ENCODE measurements at places on chromosomes 5 and 9.

- DNase-seq = no peak
These were observed 885 bp upstream of the MLLT3 start for GRCh38 chr9:20623021-20623747.

- DNase-seq = no peak
These were observed 59.8 kb upstream of the POU5F2 start for GRCh38 chr5:93800988-93801811.

- DNase-seq = peak; percentile 99
These were observed 473.6 kb upstream of the TNC start for GRCh38 chr9:115591584-115591984.

- DNase-seq = no peak
These were observed 96.8 kb upstream of the SLC24A2 start for GRCh38 chr9:19885608-19886007.

- no peak for DNase-seq
These were observed 127.5 kb upstream of the PANK3 start for GRCh38 chr5:168706655-168707069.

- no peak for DNase-seq
These were observed 23.0 kb upstream of the CTSL start for GRCh38 chr9:87702921-87703320.

DNA sequence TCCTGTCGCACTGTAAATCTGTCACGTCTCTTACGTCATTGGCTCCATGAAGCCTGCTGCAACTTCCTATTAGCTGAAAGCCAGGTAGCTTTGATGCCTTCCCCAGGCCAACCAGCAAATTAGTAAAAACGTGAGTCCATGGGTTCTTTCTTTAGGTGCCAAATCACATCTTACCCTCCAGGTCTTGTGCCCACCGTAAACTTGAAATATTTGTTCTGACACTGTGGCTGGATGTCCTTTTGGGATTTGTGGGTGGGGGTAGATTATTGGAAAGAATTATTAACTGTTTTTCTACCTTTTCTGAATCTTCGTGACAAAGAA is 172.8 kb downstream of the NR3C1 start:
- DNase-seq = no peak

GRCh38 chr5:27818888-27819287 is 780.5 kb upstream of the CDH9 start:
- DNase-seq = no peak

GRCh38 chr9:6106711-6107339 is 91.4 kb upstream of the RANBP6 start:
- no peak for DNase-seq

GRCh38 chr5:111977436-111977829 is 220.4 kb upstream of the NREP start:
- no peak for DNase-seq

DNA sequence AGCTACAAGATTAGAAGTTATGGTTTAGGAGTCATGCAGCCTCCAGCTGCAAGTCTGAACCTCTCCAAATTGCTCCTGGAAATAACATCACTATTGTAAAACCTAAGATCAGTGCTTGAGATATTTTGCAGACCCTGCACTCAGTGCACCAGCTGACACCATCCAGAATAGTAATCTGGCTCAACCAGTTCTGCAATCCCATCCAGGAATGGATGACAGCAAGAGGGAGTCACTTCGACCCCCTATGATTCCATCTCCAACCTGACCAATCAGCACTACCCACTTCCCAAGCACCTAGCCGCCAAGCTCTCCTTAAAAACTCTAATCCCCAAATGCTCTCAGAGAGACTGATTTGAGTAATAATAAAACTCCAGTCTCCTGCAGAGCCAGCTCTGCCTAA is 37.9 kb upstream of the NR4A3 start:
- DNase-seq = no peak

GRCh38 chr5:144017119-144017518 is 153.3 kb downstream of the YIPF5 start:
- no peak for DNase-seq

GRCh38 chr9:110081395-110081794 is 126.6 kb downstream of the C9orf152 start:
- no peak for DNase-seq

DNA sequence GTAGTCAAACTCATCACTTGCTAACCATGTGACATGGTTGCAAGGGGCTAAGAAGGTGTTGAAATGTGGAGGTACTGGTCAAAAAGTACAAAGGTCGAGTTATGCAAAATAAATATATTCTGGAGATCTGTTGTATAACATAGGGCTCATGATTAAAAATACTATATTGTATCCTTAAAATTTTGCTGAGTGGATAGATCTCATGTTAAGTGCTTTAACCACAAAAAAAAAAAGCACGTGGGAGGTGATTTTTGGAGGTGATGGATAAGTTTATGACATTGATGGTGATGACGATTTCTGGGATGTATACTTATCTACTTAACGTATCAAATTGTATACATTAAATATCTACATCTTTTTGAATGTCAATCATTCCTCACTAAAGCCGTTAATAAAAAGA is 96.2 kb upstream of the PAPPA start:
- DNase-seq = no peak

- peak; percentile 7 for DNase-seq
These were observed 122.6 kb downstream of the APBA1 start for GRCh38 chr9:69549310-69550202.

DNA sequence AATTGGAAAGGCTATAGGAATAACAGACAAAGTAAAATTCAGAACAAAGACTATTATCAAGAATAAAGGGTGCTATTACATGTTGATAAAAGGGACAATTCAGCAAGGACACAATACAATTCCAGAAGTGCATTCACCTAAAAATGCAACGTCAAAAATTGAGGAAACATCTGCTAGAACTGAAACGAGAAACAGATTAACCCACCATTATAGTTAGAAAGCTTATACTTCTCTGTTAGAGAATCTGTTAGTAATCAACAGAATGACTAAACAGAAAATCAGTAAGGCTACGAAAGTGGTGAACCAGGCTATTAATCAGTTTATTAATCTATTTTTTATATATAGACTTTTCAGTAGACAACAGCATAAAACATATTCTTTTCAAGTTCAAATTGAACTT is 14.8 kb downstream of the FCN1 start:
- DNase-seq = no peak

GRCh38 chr9:73200694-73201452 is 49.2 kb downstream of the ANXA1 start:
- no peak for DNase-seq

DNA sequence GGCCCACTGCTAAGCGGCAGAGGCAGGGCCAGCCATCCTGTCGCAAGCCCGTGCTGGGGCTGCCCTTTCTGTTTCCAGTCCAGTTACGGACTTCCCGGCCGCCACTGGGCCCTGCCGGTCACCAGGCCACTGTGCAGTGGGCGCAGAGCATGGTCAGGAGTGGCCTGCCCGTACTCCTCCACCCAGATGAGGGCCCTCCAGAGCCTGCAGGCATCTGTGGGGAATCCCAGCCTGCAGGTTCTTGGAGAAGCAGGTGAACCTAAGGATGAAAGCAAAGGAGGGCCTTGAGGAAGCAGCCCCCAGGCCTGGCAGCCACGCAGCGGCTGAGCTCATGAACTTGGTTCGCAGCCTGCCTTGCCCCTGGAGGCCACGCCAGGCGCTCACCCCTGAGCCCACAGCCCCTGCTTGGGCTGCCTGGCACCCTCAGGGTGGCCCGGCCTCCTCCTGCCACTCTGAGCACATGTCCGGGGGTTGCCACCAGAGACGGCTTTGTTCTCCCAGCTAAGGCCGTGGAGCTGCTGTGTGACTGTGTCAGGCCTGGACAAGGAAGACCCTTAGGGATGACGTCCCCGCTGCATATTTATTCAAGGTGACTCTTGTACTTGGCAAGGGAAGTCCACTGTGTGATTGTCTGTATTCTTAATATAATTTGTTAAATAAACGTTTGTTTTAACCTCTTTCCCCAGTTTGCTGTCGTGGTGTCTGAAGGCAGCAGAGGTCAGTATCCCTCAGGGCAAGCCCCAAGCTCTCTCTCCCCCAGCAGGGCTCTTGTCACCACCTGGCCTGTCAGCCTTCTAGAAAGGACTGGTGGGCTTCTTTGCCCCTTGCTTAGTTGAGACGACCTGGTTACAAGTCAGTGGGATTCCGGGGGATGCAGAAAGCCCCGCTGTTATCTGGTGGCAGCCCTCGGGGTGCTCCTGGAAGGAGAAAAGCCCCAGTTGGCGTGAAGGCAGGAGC is 107.1 kb upstream of the LMX1B start:
- DNase-seq = no peak

DNA sequence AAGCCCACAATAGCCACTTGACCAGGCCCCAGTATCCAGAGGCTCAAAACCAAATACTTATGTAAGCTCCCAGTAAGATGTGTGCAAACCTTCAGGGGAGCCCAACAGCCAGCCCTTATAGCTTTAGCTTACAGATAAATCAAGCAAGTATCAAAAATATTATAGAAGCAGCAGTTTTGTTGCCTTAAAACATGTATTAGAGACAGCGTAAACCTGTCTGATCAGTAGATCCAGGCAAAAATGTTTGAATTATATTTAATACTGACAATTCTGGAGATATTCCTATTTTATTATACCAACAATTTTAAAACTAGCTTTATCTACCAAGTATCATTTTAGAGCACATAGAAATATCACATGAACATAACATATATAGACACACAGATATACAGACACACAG is 365.6 kb upstream of the KLF4 start:
- no peak for DNase-seq

DNA sequence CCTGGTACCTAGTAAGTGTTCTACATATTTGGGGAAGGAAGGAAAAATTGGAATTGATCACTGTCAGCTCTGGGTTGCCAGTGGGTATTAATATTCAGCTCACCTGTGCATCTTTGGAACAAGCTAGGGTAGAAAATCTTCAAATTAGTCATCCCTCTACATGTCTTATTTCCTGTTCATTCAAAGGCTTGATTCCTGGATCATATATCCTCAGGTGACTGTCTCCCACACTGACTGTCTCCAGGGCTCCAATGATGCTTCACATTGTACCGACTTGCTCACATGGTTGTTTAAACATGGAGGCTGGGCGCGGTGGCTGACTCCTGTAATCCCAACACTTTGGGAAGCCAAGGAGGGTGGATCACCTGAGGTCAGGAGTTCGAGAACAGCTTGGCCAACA is 11.6 kb upstream of the SUSD1 start:
- no peak for DNase-seq

DNA sequence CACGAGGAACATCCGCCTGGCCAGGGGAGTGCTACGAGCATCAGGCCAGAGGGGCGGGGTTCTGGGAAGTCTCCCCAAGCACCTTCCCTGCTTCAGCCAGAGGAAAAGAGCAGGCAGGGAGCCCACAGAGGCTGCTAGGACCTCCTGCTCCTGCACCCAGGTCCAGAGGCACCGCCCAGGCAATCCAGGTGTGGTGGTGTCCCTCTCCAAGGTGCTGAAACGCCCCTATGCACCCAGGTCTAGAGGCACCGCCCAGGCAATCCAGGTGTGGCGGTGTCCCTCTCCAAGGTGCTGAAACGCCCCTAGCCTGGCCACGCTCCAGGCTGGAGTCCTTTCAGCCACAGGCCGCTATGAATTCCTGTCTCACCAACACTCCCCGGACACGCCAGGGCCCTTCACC is 10.7 kb upstream of the UBAC1 start:
- DNase-seq = no peak

- peak; percentile 83 for DNase-seq
These were observed 136.6 kb upstream of the SMIM23 start for GRCh38 chr5:171649075-171649401.

All from AG09319 (cell line).